NCI-H1436 treated with DMSO at 0.1 percent for 48 hours (cell line): ENCODE measurements at places on chromosomes 2 and 18.
A peak's percentile ranks its signal among the peaks of the same experiment; 100 is the strongest.

DNA sequence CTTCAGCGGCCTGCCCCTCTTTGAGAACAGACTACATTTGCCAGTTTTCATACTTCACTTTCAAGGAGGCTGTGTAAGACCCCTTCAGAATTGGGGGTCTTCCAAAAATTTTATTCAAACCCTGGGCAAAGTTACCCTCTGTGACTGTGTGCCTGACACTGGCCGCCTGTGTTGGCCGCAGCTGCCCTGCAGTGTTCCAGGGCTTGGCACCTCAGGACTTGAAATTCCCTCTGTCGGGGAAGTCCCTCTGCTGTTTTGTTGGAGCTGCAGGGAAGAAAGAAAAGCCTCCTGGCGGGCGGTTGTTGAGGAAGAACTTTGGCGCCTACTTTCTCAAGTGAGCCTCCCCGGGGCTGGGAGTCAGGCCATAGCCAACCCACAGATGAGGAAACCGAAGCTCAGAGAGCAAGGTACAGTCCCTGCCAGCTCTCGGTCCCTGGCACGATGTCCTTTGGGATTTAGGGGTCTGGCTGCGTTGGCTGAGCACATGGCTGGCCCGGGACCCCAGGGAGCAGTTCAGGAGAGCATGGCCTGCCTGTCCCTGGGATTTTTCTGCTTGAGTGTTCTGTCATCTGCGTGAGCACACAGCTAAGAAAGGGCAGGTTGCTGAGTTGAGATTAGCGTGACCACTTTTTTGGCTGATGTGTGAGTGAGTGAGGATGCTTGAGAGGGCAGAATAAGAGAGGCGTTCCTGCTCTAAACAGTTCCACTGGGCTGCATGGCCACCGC lies 17.9 kb upstream of the ASB1 start:
- no peak for DNase-seq

DNA sequence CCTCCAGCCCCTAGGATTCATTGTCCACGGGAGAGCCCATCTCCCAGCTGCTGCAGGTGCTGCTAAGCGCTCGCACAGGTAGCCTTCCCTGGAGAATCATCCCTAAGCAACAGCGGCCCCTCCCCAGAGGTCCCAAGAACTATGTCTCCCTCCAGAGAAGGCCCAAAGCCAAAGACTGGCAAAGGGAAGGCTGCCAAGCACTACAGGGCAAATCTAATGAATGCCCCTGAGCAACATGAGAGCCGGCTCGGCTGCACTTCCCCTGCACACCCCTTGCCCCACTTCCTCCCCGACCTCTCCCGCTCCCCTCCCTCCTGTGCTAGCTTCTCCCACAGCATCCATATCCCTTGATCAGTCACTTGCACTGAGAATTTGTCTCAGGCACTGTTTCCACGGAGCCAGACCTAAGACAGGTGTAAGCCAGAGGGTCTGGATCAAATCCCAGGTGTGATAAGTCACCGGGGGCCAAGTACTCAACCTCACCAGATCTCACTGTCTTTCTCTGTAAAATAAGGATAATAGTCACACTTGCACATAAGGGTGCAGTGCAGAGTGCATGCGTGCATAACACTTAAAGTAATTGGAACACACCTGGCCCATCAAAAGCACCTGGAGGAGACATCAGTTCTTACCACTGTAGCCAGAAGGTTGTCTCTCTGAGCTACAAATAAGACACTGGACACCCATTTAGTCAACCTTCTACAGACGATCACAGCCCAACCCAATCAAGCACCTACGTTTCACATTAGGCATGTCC lies 20.1 kb upstream of the COL6A3 start:
- peak; percentile 32 for DNase-seq

- no peak for DNase-seq
These were observed 133.9 kb downstream of the CYP26B1 start for GRCh38 chr2:72013726-72014125.

DNA sequence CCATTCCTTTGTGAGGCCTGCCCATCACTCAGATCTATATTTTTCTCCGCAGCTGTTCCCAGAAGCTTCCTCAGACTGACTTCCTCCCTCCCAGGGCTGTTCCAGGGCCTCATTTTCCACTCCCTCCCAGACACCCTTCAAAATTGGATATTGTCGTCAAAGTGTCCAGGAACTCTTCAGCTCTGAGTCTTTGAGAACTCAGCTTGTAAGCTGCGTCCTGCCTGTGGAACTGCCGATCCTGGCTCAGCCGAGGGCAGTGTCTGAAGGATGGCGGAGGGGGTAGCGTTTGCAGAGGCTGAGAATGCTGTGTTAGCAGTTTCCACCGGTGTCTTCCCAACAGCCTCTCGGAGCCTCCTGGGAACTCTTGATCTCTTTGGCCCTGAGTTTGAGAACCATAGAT lies 27.1 kb downstream of the NCK2 start:
- no peak for DNase-seq

GRCh38 chr2:176491172-176491904 lies 222.1 kb downstream of the MTX2 start:
- DNase-seq = no peak

DNA sequence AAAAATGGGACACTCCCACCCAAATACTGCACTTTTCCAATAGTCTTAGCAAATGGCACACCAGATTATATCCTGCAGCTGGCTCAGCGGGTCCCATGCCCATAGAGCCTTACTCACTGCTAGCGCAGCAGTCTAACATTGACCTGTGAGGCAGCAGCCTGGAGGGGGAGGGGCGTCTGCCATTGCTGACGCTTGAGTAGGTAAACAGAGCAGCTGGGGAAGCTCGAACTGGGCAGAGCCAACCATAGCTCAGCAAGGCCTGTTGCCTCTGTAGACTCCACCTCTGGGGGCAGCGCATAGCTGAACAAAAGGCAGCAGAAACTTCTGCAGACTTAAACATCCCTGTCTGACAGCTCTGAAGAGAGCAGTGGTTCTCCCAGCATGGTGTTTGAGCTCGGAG lies 110.4 kb downstream of the CTIF start:
- no peak for DNase-seq

DNA sequence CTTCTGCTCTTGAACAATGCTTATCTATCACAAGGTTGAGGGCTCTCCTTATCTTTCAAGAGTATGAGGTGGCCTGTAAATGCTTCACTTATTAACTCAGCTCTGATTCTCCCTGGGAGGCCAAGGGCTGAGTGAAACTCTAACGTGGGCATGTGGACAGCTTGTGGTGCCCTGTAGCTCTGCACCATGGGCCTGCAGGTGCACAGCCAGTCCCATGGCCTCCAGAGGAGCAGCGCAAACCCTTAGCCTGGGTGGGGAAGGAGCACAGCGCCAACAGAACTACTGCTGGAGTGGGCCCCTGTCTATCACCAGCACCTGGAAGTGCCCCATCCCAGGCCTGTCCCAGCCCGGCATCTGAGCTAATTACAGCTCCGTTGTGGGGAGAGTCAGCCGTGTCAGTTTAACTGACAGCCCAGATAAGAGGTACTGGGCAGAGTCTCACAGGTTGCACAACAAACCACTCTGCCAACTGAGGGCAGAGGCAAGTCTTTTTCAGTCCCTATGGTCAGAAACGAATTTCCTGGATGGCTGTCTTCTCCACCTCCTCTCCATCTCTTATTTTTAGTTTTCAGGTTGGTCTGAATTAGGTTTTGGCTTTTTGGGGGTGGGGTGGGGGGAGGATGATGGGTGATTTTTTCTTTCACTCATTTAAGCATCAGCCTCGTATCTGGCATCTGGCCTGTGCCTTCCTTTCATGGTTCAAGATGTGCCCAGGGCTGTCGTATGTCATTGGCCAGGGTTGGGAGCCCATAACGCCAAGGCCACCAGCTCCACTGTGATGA lies 219.5 kb downstream of the BCL2 start:
- no peak for DNase-seq

GRCh38 chr2:211455216-211455841 lies 898.9 kb downstream of the CPS1 start:
- DNase-seq = no peak

DNA sequence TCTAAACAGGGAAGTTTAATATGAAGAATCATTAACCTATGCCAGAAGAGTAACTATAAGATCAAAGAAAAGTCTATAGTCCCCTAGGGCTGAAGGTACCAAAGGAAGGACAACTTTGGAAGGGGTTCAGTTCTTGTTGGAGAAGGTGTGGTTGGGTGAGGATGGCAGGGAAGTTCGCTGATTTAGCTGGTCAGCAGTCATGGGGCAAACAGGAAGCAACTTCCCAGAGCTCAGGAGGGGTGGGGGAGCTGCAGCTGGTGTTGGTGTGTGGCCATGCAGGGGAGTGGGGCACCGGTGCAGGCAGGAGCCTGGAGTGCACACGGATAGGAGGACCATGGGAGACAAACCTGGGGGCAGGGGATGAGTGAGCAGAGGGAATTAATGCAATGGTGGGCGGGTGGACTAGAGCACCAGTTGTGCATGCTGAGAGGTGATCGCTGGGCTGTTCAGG lies 34.0 kb downstream of the FHOD3 start:
- DNase-seq = no peak

- DNase-seq = no peak
These were observed 43.4 kb downstream of the ZCCHC2 start for GRCh38 chr18:62566199-62566598.

DNA sequence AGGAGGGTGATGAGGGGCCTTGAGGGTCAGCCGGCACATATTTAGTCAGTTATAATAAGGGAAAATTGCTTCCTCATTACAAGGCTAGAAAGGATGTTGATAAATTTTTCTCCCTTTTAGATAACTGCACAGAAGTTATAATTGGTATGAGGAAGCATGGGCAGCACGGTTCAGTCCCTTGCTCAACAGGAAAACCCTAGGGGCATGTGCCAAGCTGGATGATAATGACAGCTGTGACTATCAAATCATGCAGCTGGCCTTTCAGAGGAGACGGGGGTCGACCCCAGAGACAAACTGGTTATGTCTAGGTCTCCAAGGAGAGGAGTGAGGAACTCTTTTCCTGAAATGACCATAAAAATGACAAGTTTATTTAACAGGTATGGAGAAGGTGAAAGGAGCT lies 448.1 kb upstream of the VRK2 start:
- DNase-seq = no peak

DNA sequence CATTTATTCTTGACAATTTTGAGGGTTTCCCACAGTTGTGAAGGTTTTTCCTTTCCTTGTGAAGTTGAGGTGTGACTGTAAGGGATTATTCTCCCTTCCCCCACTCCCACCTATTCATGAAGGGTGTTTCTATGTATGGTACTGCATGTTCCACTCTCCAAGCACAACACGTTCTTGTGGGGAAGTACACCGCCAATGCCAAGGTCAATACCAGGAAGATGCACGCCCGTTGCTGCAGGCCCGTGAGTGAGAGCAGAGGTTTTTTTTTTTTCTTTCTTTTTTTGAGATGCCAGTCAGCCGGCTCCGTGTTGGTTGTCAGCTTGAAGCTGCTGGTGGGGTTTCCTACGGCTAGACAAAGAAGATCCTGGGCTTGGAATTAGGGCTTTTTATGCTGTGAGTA lies 38.6 kb upstream of the EPHA4 start:
- no peak for DNase-seq

DNA sequence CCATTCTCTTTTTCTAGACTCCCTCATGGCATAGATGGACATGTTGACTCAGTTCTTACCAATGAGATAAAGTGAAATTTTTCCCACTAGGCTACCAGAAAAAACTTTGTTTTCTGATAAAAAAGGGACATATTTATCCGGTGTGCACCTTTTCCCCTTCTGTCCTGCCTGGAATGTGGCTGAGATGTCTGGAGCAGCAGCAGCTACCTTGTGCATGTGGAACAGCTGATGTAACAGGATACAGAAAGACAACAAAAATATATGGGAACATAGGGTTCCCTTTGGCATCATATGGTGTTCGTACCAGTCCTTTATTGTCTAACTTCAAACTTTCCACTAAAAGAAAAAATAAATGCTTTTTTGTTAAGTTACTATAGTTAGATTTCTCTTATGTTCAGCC lies 460.2 kb upstream of the HS6ST1 start:
- no peak for DNase-seq

GRCh38 chr2:129240061-129240460 lies 739.4 kb upstream of the RAB6C start:
- DNase-seq = no peak

DNA sequence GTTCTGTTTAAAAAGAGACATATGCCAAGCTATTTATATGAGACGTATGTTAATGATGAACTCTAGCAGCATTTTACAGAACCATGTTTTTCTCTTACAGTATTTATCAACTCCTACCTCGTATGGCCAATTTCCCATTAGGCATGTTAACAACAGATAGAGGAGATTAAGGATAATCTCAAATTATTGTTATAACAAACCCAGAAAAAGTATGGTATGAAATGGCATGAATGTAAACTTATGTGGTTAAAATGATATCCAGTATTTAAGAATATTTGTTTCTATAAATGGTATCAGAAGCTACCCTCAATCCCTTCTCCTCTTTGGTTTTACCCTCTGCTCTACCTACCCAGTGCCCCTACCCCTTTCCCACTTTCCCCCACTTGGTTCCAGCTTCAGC lies 132.0 kb downstream of the IKZF2 start:
- DNase-seq = no peak

GRCh38 chr18:6728809-6729246 lies 688 bp upstream of the ARHGAP28 start:
- DNase-seq = no peak

DNA sequence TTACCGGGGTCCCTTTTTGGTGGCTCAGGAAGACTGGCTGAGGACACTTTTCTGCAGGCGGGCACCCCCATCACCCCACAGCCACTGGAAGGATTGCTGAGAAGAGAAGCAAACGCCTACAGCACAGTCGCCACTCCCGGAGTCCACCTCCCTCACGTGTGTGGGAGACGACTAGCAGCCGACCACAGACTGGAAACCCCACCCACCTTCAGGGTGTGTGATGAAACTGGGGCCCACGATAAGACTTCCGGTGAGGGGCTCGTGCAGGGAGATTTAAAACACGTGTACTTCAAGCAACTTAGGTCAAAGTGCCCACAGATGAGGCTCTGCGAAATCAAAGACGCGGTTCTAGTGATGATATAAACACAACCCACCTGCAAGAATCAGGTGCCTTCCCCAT lies 26.3 kb downstream of the MBP start:
- no peak for DNase-seq

DNA sequence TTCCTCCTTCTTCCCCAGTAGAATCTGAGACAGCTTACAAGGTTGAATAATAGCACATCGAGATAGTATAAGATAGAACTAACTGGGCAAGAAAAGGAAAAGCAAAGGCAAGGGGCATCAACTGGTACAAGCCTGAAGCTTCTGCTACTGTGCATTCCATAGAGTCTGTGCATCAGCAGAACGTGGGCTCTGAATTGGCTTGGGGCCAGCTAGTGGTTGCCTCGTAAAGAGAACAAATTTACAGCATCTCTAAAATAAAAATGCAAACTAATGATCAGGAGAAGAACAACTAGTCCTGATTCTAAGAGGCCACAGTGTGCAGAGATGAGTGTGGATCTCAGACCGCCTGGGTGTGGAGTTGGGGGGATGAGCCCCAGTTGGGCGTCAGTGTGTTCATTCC lies 36.6 kb downstream of the UPP2 start:
- DNase-seq = no peak

GRCh38 chr2:44937688-44938240 lies 3.7 kb upstream of the SIX3 start:
- DNase-seq = no peak
